Lower leg skin (tissue), 4 donors: ENCODE measurements at places on chromosomes 5 and 9.

GRCh38 chr5:58446024-58446423, 13.9 kb downstream of the PLK2 start:
- no peak for DNase-seq

DNA sequence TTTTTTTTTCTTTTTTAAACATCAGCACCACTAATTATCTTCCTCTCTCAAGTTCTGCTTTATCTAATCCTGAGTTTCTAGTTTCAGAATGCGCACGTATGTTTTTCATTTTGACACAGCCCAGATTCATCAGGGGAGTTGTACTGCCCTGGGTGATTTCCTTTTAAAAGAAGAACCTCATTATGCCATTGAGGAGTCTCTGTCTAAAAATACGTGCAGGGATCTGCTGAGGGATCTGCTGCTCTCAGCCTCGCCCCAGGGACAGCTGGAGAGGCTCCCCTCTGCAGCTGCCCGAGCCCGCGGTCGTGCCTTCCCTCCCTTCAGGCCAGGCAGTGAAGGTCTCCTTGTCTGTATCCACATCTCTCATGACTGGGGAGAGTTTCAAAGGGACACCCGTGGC, 273.1 kb downstream of the ARHGEF28 start:
- DNase-seq = no peak

DNA sequence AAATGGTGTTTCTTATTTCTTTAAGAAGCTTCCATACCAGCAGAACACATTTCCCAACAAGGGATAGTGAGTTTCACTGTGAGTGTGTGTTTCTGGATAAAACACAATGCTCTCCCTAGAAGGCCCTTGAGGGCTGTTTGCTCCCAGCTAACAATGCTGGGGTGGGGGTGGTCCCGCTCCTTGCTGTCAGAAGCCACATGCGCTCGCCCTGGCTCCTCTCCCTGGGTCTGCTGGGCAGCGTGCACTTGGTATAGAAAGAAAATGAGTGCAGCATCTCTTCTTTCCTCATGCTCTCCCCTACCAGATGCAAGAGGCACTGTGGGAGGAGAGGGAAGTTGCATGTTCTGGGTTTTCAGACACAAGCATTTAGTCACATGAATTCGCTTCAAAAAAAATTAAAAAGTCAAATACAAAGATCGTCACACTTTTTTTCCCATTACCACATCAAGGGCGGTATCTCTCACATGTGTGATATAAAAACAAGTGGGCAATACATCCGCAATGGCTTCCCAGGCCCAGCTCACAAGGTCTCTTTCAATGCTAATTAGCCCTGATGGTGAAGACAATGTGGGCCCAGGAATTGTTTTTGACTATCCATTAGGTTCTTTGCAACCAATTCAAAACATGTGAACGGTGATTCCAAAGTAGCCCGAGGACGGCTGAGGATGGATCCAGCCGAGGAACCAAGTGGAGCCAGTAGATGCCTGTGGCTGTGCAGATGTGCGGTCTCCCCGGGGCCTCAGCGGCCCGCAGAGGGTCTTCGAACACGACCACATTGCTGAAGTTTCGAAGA, 603.6 kb downstream of the IRX1 start:
- DNase-seq = no peak

DNA sequence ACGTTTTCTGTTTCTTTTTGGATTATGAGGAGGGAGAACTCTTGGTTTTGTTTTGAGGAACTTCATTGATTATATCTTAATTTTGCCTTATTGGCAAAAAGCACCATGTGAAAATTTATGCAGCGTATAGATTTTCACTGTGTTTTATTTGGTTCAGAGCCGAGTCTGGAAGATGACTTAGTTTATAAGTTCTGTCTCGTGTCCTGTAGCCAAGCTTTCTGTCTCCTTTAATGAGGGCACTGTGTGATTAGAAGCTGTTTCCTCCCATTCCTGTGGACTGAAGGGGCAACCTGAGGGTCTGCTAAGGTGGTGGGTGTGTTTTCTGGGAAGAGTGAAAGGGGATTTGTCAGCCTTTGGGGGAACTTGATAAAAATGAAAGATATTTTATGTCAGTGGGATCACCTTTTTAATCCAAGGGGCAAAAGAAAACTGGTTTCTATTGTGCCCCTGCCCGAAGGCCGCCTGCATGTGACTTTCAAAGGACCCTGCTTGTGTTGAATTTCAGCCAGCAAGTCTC, 262.1 kb downstream of the FANCC start:
- no peak for DNase-seq
